ENCODE measurements at places on chromosomes 3 and 15.

DNA sequence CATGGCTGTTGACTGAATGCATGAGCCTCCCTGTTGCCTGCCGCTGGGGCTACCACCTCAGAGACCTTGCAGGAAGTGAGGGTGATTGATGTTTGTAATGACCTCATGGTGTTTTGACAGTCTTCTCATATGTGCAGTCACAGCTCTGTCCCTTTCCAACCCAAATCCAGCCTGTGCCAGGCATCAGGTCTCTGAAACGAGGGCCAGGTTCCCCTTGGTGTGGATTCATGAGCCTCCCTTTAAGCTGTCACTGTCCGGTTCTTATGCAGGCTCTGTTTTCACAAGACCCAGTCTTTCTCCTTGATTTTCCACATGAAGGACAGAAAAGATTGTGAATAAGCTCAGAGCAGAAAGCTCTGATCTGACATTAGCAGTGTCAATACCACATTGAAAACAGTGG lies 43.1 kb downstream of the CEMIP start:
- no peak for DNase-seq

GRCh38 chr15:78149805-78150751 lies 916 bp downstream of the IDH3A start:
- no peak for DNase-seq

- peak; percentile 29 for DNase-seq
Observed at GRCh38 chr3:125154800-125155269, 57.7 kb downstream of the SLC12A8 start.

DNA sequence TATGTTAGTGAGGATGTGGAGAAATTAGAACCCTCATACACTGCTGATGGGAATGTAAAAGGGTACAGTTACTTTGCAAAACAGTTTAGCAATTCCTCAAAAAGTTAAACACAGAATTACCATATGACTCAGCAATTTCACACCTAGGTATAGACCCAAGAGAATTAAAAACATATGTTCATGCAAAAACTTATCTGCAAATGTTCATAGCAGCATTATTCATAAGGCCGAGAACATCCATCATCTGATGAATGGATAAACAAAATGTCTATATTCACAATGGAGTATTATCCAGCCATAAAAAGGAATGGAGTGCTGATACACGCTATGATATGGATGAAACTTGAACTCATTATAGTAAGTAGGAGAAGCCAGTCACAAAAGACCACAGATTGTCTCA lies 10.3 kb downstream of the SEC13 start:
- no peak for DNase-seq

- DNase-seq = no peak
Observed at GRCh38 chr3:39839484-39839883, 30.1 kb downstream of the MYRIP start.

DNA sequence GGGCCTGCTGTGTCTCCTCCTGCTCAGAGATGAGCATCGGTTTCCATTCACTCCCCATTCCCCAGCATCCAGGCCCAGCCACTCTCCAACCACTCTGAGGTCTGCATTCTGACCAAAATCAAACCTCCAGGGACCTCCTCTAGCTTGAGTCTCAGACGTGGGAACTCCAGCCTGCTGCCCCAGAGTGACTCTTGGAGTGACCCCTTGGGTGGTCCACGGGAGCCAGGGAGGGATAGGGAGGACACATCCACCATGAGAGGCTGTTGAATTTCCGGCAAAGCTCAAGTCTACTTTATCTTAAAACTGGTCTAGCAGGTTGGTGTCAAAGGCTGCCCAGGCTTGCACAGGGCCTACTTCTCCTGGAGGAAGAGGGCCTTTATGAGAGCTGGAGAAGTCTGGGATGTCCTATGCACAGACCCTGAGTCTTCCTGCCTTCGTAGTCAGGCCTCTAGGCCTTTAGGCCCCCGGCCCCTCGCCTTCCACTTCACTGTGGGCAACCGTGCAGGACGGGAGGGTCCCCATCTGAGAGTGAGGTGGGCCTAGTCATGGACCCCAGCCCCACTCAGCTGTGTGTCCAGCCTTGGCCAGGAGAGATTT lies 8.9 kb downstream of the CISH start:
- DNase-seq = no peak

DNA sequence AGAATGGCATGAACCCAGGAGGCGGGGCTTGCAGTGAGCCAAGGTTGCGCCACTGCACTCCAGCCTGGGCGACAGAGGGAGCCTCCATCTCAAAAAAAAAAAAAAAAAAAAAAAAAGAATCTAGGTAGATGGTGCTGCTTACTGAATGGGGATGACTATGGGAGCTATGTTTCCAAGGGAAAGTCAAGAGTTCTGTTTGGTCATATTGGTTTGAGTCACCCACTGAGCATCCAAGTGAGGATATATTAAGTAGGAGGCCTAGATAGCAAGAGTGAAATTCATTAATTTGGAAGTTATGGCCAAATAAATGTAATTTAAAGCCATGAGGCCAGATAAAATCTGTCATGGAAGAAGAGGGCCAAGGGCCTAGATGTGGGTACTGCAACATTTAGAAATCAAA lies 9.0 kb upstream of the UACA start:
- no peak for DNase-seq

GRCh38 chr3:149501524-149501923 lies 27.0 kb downstream of the TM4SF4 start:
- DNase-seq = no peak
